ENCODE measurements at places on chromosomes 3 and 15. TPM values are rescaled to one million over a fixed set of nuclear protein-coding genes. Genes with fewer than 3 reads are reported as not detected.

DNA sequence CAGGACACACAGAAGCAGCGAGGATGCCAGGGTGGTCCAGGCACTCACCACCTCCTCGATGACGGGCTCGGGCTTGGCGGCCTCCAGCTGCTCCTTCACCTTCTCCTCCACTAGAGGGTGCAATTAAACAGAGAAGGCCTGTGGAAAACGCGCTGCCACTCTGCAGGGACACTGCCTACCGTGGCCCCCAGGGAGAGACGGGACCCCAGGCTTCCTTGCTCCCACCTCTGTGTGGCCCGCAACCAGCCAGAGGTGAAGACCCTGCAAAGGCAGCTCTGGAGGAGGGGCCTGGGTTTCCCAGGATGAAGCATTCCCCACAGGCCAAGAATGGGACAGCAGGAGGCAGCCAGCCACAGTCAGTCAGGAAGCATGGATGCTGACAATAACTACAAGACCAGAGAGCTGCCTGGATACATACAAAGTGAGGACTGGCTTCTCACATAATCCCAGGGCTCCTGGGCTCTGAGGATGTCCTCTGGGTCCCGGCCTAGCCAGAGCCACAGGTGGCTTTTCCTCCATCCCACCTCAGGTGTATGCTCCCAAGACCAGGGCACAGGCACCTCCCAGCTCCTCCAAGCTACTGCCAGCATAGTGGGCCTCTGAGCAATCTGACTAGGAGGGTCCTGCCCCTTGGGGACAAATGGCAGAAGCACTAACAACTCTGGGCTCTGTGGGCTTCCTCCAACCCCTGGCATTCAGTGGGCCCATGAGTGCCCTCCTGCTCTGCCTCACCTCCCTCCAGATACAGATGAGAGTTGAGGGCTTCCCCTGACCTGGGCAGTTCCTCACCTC is 46.2 kb downstream of the PTH1R start:
- DNase-seq, result peak; percentile 58

- no peak for DNase-seq
These were observed 171.6 kb downstream of the CADPS start for GRCh38 chr3:62703451-62704167.

DNA sequence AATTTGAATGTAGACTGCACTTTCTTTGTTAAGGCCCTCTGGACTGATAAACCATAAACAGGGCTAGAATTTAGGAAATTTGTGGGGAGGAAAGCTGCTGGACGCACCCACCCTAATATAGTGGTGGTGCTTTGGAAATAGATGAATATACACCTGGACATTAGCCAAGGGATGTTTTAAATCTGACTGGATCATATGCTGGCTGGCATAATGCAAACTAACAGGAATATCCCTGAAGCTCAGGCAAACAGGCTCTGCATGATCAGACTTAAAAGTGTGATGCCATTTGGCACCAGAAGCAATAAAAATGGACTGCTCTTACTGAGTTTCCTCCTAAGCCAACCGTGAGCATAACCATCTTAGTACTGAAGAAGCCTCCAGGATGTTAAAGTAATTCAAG is 465.8 kb upstream of the ROBO1 start:
- no peak for DNase-seq

DNA sequence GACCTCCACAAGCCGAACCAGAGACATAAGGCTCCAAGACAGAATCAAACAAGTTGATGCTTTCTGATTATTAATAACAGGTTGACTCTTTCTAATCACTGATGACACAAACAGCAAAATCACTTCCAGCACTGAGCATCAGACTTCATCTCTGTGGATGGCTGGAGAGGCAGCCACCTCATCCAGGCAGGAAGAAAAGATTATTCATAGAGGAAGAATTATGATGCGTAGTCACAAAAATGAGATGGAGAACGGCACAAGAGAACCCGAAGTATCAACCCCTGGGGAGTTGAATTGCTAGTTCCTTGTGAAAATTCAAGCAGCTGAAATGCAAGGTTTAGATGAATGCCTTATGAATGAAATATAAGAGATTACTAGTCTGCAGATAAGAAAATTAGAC is 49.9 kb upstream of the LMCD1 start:
- no peak for DNase-seq

The STAB1 gene
- total RNA-seq, result not detected

The OR5H15 gene
- not detected for total RNA-seq

The ZNF662 gene
- total RNA-seq, result 0.47 TPM

The BMF gene
- 3.6 TPM for total RNA-seq

The FHIT gene
- 6.5 TPM for total RNA-seq

GRCh38 chr15:61076598-61077170 is 152.4 kb downstream of the RORA start:
- no peak for DNase-seq

The MOBP gene
- total RNA-seq, result not detected

- peak; percentile 44 for DNase-seq
These were observed 125.6 kb downstream of the ETFA start for GRCh38 chr15:76185716-76186115.

GRCh38 chr3:48619541-48620524 is 1.7 kb downstream of the TMEM89 start:
- no peak for DNase-seq

DNA sequence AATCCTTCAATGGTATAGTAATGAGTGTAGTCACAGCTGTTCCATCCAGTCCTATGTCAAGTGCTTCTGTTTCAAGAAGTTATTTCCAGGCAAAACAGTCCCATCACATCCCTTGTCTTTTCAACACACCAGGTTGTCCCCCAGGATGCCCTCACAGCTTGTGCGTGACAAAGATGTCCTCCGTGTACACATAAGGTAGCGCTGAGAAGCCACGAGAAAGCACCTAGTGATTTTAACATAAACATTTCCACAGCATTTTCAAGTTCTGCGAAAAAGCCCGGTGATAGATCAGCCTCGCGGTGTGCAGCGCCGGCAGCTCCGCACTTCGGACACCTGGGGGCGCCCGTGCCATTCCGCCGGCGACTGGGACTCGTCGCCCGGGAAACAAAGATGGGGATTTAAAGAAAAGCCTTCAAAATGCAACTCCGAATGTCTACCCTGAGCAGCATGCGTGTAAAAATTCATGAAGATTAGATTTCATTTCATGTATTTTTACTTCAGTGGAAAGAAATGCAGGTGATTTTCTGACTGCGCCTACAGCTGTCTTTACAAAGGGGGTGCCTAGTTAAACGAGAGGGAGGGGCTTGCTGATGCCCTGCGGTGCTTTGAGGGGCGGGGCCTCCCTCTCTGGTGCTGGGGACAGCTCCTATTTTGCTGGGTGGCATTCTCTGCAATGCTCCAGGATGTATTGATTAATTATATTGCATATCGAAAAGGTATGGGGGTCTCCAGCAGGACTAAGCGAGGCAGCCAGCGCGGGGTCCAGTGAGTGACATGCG is 49.9 kb downstream of the KY start:
- peak; percentile 70 for DNase-seq

DNA sequence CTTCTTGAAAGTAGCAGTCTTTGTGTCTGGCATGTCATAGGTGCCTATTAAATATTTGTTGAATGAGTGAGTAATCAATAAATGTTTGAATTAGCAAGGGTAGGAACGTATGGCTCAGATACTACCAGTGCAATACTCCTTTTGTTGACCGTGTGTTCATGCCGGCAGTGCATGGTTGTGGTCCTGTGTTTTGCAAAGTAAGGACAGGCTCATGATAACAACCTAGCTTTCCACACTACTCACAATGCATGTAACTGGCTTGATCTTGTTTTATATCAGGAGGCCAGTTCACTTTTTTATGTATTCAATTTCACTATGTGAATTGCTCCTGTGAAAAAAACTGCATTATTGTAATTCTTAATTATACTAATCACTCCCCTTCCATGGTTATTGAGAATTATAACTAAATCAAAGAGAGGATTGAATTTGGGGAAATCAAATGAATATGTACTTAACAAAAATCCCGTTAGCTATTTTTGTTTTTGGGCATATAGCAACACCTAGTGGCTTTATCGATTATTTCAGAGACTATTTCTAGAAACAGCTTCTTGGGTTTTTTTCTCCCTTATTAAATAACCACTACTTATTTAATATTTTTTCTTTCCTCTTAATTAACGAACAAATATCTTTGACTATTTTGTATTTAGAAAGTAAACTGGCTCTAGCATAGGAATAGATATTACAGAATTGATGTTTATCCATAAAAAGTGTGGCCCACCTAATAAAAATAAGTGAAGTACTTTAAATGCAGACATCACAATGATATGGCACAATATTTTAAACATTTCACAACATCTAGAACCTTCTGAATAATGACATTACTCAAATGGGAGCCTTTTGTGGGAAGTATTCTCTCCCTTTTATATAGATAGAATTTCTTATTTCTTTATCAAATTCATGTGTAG is 218.5 kb downstream of the BBX start:
- DNase-seq, result no peak

The ARNT2 gene
- not detected for total RNA-seq

The NANOGP8 gene
- total RNA-seq, result not detected

DNA sequence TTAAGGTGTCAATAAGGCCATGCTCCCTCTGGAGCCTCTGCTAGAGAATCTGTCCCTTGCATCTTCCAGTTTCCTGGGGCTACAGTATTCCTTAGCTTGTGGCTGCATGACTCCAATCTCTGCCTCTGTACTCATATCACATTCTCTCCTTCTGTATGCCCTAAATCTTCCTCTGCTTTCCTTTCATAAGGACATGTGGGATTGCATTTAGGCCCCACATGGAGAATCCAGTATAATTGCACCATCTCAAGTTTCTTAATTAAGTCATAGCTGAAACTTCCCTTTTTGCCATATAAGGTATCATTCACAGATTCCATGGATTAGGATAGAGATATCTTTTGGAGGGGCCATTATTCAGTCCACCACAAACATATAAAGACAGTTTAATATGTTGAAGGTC is 409.8 kb upstream of the TMCO5A start:
- DNase-seq, result no peak

GRCh38 chr3:147411238-147411814 is 2.2 kb downstream of the ZIC1 start:
- DNase-seq, result no peak

The NPAP1 gene
- not detected for total RNA-seq

The PODXL2 gene
- 1.4 TPM for total RNA-seq

- no peak for DNase-seq
These were observed 322.6 kb downstream of the MEX3B start for GRCh38 chr15:81723113-81723651.

The STARD9 gene
- 20.8 TPM for total RNA-seq

DNA sequence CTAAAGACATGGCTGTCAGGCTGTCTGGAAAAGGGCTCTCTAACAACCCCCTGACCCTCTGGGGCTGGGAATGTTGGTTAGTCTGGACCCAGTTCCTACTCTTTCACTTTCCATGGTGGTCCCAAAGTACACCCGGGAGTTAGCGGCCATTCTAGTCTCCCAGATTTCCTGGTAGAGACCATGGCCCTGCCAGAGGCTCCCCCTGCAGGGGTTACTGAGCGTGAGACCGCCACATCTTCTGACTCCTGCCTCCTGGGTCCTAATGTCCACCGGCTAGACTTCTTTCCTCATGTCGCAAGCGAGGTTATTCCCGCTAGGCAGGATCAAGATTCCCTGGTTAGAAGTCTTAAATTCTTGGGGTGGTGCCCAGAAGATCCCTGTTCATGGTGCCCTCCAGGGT is 540.0 kb upstream of the ROBO1 start:
- no peak for DNase-seq

- DNase-seq, result no peak
These were observed 19.2 kb downstream of the DYNC1LI1 start for GRCh38 chr3:32551496-32551895.

The LDHAL6B gene
- not detected for total RNA-seq

Measured in activated CD8-positive, alpha-beta memory T cell treated with anti-CD3 and anti-CD28 coated beads, Interleukin-2, amount 10 ng/mL, durations not matched to agents 7 days and 5 days (primary cell).